Activated T-helper 1 cell treated with anti-CD3 and anti-CD28 coated beads, Interleukin-2, amount 50 U/mL, for 16 hours (primary cell): ENCODE measurements at places on chromosomes 12 and 14.

- no peak for DNase-seq
Observed at GRCh38 chr14:59566296-59566695, 10.3 kb downstream of the CCDC175 start.

DNA sequence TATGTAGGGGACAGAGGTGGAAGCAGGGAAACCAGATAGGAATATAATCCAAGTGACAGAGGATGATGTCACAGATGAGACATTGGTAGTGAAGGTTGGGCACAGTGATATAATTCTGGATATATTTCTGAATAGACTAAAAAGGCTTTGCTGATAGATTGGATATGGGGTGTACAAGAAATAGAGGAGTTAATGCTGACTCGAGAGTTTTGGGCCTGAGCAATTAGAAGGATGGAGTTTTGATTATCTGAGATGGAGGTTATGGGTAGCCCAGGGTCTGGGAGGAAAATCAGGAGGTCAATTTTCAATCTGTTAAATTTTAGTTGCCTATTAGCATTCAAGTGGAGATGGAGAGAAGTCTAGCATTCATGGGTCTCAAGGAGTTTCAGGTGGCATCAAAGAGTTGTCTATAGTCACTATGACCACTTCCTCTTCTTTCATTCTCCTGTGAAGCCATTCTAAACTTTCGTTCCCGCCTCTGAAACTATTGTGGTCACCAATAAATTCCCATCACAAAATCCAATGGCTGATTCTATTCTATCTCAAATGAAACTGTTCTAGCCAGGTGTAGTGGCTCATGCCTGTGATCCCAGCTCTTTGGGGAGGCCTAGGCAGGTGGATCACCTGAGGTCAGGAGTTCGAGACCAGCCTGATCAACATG is 10.6 kb upstream of the ANO6 start:
- no peak for DNase-seq

- DNase-seq: no peak
Observed at GRCh38 chr12:39070775-39071174, 165.4 kb upstream of the CPNE8 start.

DNA sequence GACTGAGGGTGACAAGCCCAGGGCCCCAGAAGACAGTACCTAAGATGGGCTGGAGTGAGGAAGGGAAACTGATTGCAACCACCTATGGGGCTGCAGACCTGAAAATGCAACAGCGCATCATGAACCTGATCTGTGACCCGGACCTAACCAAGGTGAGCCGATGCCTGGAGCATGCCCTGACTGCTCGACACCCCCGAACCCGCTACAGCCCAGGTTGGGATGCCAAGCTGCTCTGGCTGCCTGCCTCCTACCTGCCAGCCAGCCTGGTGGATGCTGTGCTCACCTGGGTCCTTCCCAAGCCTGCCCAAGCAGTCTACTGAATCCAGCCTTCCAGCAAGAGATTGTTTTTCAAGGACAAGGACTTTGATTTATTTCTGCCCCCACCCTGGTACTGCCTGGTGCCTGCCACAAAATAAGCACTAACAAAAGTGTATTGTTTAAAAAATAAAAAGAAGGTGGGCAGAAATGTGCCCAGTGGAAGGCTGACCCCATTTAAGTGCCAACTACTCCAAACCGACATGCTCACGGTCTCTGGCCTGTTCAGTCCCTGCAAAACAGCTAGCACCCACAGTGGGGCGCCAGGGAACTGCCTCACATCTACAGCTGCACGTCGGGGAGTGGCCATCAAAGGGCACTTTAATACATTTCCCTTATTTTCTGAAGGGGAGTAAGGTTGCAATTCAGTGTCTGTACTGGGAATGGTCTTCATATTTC is 4.2 kb downstream of the RDH5 start:
- peak; percentile 38 for DNase-seq

GRCh38 chr14:75417674-75418073 is 10.1 kb upstream of the JDP2 start:
- no peak for DNase-seq

- no peak for DNase-seq
Observed at GRCh38 chr14:102264775-102265174, 40.2 kb downstream of the MOK start.

- no peak for DNase-seq
Observed at GRCh38 chr14:95452893-95453712, 63.3 kb downstream of the SYNE3 start.

DNA sequence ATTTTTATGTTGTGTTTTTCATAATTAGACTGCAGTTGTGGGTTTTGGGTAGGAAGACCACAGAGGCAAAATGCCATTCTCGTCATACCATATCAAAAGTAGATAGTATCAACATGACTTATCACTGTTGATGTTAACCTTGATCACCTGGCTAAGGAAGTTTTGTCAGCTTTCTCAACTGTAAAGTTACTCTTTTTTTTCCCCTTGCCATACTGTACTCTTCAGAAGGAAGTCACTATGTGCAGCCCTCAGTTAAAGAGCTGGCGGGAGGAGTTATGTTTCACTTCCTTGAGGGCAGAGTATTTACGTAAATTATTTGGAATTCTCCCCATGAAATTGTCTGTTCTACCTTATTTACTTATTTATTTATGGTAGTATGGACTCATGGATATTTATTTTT is 78.7 kb downstream of the PRORP start:
- no peak for DNase-seq

DNA sequence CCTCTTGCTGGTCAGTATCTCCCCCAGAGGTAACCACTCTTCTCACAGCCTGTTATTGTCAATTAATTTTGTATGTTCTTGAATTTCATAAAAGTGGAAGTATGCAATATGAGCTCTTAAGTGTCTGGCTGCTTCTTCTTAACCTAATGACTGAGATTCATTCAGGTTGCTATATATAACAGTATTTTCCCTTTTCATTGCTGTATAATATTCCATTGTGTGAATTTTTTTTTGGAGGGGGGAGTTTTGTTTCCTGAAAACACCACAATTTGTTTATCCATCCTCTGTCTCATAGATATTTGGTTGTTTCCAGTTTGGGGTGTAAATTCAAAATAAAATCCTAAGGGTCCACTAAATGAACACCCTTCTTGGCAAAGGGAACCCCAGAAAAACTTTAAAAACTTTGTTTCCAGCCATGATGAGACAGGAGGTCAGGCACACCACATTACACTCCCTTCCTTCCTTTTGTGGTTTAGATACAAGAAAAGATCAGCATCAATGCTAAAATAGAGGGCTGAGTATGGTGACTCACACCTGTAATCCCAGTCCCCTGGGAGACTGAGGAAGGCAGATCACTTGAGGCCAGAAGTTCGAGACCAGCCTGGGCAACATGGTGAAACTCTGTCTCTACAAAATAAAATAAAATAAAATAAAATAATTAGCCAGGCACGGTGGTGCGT is 4.1 kb upstream of the DAO start:
- no peak for DNase-seq

GRCh38 chr14:81301813-81302212 is 81.1 kb upstream of the GTF2A1 start:
- DNase-seq: no peak

DNA sequence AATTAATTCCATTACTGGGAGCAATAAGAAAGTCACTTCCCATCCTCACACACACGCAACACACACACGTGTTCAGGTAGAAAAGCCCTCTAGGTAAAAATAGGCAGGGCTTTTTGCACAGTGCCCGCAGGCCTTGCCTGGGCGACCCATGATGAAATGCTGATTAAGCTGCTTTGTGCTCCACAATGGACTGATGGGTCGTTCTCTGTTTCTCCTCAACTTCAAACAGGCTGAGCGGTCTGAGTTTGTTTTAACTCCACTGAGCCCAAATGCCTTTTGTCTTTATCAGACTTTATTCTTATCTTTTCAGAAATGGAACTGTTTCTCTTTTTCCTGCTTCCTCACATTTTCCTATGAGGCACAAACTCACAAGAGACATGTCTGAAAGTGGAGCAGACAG is 9.4 kb upstream of the DACT1 start:
- DNase-seq: no peak

DNA sequence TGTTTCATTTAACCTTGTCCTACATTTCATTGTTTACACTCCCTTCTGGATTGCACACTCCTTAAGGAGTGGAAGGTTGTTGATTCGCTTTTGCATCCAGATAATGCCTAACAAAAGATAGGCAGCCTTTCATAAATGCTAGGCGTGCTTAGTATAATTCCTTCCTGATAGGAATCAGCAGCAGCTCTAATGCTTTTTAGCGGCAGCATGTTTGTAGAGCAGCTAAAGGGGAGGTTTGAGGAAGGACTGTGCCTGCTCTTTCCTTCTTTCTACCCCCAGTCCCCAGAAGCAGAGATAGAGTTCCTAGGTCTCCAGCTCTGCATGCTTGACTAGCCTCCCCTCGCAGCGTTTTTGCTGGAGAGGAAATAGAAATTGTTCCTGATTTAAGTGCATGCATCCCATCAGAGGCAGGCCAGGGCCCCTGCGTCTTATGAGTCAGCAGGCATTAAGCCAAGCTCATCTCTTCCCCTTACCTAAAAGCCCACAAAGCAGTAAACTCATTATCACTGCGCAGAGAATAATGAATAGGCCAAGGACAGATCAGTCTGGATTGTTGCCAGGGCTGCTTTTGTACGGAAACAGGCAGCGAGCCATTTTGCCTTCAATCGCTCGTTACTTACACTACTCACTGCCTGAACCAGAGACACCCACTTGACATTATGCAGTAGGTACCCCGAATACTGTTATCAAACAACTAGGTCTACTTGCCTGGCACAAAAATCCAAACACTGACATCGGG is 14.0 kb upstream of the TBPL2 start:
- no peak for DNase-seq

- no peak for DNase-seq
Observed at GRCh38 chr14:95292660-95293425, 26.9 kb downstream of the CLMN start.

GRCh38 chr14:63470962-63471793 is 72.0 kb downstream of the PPP2R5E start:
- no peak for DNase-seq

DNA sequence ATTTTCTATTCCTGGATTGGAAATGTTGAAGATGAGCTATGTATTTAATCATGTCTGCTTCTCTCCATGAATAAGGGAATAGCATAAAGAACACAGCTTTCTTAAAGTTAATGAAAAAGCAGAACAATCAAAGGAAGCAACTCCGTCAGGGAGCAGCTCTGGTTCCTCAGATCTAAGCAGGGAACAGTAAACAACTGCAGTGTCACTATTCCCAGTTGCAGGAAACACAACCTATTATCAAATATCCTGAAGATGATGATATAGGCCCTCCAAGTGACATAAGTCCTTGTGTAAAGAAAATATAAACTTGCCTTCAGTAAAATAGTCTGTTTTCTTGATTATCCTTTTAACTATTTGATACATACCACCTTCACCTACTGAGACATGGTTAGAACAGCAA is 228.1 kb downstream of the KCNC2 start:
- DNase-seq: no peak

- DNase-seq: no peak
Observed at GRCh38 chr12:57236201-57236924, 6.9 kb downstream of the SHMT2 start.

DNA sequence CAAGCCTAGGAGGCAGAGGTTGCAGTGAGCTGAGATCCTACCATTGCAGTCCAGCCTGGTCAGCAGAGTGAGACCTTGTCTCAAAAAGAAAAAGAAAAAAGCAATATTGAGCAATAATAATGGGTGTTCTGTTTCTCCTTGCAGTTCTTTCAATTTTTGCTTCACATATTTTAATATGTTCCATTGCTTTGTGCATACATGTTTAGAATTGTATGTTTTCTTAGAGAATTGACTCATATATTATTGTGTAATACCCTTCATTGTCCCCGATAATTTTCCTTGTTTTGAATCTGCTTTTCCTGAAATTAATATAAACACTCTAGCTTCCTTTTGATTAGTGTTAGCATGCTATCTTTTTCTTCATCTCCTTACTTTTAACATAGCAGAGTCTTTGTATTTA is 138.4 kb upstream of the NPAS3 start:
- DNase-seq: no peak

DNA sequence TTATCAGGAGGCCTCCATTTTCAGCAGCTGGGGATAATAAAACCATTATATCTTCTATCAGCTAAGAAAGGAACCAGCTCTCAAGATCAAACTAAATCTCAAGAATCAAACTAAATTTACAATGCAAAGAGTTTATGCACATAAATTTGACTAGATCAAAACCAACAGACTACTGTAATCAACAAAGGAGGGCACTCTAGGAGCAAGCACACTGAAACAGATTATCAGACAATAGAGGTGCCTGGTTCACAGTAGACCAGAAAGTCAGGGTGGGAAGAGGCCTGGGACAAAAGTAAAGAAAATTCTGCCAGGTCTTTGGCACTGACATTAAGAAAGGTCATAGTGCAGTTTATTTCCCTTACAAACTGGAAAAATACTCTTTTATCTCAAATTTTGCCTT is 61.0 kb downstream of the HECTD4 start:
- DNase-seq: no peak

GRCh38 chr14:103304706-103305105 is 29.3 kb upstream of the EIF5 start:
- no peak for DNase-seq

DNA sequence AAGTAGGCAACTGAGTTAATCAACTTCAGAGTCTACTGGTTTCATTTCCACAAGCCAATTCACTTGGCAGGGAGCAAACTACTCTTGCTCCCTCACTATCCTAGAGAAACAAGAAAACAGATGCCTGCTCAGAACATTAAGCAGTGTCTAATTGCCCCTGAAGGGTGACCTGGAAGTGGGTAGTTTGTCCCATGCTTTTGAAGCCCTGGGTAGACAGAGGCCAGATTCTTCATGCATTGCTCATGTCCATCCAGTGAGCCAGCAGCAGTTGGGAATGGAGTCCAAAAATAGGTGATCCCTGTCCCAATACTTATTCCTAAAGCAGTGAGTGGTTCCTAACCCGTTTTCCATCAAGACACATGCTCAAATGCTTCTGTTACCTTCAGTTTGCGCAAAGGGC is 48.8 kb downstream of the BICDL1 start:
- no peak for DNase-seq

DNA sequence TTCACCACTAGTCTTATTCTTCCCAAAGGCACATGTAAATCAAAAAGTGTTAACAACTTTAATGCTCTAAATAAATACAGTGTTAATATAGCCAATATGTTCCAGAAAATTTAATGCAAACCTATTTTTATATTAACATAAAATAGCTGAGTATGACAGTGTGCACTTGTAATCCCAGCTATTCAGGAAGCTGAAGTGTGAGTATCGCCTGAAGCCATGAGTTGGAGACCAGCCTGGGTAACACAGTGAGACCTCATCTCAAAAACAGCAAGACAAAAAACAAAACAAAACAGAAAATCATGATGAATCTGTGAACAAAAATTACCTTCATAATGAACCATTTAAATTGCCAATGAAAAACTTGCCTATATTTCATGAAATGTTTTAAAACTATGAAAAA is 798.9 kb downstream of the SLC6A15 start:
- no peak for DNase-seq

GRCh38 chr14:52329678-52330369 is 15.7 kb downstream of the PTGER2 start:
- no peak for DNase-seq
